ENCODE measurements at places on chromosomes 12 and 14. TPM values are rescaled to one million over a fixed set of nuclear protein-coding genes. Genes with fewer than 3 reads are reported as not detected.
A peak's percentile ranks its signal among the peaks of the same experiment; 100 is the strongest.

DENR gene
- total RNA-seq = 14.1 TPM

INHBC gene
- 102 TPM for total RNA-seq

AKAP3 gene
- total RNA-seq = 1.6 TPM

ADIPOR2 gene
- total RNA-seq = 42.5 TPM

DNA sequence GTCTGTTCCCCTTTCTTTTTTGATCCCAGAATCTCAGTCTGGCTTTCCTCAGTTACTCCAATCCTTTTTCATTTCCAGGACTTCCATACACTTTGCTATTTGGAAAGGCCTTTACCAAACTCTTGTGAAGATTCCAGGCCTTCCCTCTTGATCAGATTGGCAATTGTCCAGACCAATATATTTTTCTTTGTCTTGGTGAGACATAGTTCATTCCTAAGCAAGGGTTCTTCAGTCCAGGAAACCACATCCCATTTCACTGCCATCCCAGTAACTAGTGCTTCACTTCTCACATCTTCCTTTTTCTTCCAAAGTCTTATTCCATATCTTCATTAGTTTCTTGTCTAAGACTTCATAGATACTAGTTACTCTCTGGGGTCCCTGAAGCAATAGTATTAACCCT, 2.1 kb upstream of the PTPRQ start:
- H3K36me3 ChIP-seq = no peaks in the 10 kb centered on the region
- H3K4me1 ChIP-seq = no peaks in the 10 kb centered on the region
- no peak overlapping the region for H3K27ac ChIP-seq
- no peaks in the 10 kb centered on the region for H3K27me3 ChIP-seq
- H3K4me3 ChIP-seq = no peak overlapping the region

DNA sequence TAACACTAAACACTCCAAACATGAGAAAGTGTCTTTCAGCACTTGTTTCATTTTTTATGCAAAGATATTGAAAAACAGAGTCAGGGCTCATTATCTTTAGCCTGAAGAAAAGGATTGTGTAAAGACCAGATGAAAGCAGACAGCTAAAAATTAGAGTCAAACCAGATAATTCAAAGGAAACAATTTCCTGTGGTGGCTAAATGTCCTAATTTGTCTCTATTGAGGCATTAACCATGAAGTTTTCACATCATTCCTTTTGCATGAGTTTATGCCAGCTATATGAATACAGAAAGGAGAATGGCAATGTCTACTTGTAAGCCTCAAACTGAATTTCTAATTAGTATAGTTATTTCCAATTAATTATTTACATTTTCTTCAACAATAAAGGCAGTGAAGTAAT, 338.5 kb downstream of the FSCB start:
- H3K4me1 ChIP-seq = peaks cover 5% of the 10 kb centered on the region
- no peak for DNase-seq
- no peak overlapping the region for H3K27ac ChIP-seq

- no peaks in the 10 kb centered on the region for H3K4me1 ChIP-seq
- no peak for DNase-seq
- H3K4me3 ChIP-seq = no peak overlapping the region
Measured at GRCh38 chr12:114917953-114918352, 234.0 kb upstream of the TBX3 start.

DNA sequence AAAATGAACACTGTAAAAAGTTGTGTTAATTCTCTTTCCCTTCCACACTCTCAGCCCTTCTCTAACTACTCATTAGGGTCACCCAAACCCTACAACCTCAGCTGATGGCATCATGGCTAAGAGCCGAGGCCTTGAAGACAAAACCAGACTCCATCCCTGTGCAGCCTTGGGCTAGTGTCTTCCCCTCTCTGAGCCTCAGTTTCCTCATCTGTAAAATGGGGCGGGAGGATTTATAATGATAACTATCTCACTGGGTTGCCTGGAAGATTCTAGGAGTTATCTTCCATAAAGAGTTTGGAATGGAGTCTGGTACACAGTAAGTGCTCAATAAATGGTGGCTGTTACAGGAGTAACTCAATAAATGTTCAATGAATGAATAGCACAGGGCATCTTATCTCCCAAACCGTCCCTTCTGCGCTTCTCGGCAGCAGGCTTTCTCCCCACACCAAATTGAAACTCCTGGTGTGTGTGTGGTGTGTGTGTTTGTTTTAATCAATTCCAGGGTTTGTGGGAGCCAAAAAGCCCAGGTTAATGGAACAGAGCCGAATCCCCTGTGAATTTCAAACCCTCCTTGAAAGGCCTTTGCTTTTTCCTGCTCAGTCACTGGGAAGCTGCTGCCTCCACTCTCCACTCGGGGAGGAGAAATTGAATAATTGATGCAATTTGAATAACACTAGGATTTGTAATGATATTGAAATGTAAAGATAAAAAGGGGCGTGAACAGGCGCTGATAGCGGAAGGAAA, 61.2 kb upstream of the FAM222A start:
- H3K27me3 ChIP-seq = no peaks in the 10 kb centered on the region
- H3K36me3 ChIP-seq = no peaks in the 10 kb centered on the region
- H3K27ac ChIP-seq = no peak overlapping the region
- no peak for DNase-seq
- H3K4me3 ChIP-seq = no peak overlapping the region
- H3K4me1 ChIP-seq = no peaks in the 10 kb centered on the region

- H3K27ac ChIP-seq = peak overlapping the region; percentile 48
- DNase-seq = no peak
- no peak overlapping the region for H3K4me3 ChIP-seq
- H3K36me3 ChIP-seq = no peaks in the 10 kb centered on the region
Measured at GRCh38 chr14:72545411-72546311, 348.2 kb downstream of the DPF3 start.

GRCh38 chr14:32967421-32967820, 28.7 kb downstream of the NPAS3 start:
- H3K36me3 ChIP-seq = no peaks in the 10 kb centered on the region
- no peak overlapping the region for H3K4me3 ChIP-seq
- no peaks in the 10 kb centered on the region for H3K27me3 ChIP-seq
- no peaks in the 10 kb centered on the region for H3K4me1 ChIP-seq
- DNase-seq = no peak
- no peak overlapping the region for H3K27ac ChIP-seq

DNA sequence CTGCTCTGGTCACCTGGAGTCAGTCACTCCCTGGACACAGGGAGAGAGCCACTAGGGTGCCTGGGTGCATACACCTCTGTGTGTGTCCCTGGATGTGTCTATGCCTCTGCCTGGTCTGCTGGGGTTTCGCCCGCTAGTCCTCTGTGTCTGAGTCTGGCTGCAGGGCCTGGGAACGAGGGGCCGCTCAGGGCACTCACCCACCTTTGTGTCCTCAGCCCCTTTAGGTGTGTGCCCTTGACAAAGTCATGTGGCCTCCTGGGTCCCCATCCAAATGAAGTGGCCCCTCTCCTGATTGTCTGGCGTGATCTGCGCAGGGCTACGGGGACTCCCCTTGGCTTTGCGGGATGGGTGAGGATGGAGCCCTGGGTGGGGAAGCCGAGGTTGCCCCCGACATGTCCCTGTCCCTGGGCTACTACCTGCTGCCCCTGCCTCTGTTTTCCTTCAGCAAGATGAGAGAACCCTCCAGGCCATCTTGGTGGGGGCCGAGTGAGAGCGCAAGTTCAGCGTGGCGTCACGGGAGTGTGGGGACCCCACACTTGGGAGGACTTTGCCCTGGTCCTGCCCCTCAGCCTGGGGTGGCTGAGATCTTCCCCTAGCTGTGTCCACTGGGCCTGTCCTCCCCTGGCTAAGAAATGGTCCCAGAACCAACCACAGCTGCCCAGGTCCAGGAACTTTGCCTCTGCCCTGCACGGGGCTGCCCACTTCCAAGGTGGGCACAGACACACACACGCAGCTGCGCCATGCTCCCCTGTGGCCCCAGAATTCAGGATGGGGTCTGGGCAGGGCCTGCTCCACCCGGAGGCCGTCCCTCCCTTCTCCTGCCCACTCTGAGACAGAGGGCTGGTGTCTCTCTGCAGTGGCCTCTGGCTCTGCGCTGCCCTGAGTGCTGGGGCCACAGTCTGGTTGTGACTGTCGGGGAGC, 2.7 kb upstream of the AHNAK2 start:
- no peaks in the 10 kb centered on the region for H3K36me3 ChIP-seq
- no peak overlapping the region for H3K4me3 ChIP-seq
- H3K27ac ChIP-seq = peak overlapping the region; percentile 23
- DNase-seq = no peak
- H3K27me3 ChIP-seq = no peaks in the 10 kb centered on the region

GRCh38 chr12:121949648-121950397, 31.4 kb downstream of the CFAP251 start:
- no peaks in the 10 kb centered on the region for H3K4me1 ChIP-seq
- no peaks in the 10 kb centered on the region for H3K27me3 ChIP-seq
- no peak overlapping the region for H3K27ac ChIP-seq

DNA sequence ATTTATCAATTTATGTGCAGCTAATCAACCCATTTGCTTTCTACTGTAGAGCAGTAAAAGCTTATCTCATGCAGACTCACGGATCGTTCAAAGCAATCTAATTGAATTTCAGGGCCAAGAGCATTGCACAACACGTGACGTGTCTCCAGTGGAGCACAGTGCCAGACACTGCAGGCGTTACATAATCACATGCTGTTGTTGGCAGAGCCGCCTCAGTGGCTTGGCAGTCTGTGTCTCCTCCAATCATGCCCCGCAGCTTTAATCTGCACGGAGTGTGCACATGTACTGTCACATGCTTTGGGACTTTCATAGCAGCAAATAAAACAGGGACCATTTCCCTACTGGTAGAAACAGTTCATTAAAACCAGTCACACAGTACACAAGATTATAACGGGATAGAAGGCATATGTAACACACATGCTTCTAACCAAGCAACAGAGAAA, 309.3 kb downstream of the ITPR2 start:
- no peaks in the 10 kb centered on the region for H3K4me1 ChIP-seq
- H3K4me3 ChIP-seq = no peak overlapping the region
- peak overlapping the region; percentile 94 for H3K27ac ChIP-seq
- H3K36me3 ChIP-seq = peaks cover 12% of the 10 kb centered on the region

GRCh38 chr12:101795786-101796185, 35.0 kb downstream of the GNPTAB start:
- H3K27ac ChIP-seq = no peak overlapping the region
- no peaks in the 10 kb centered on the region for H3K4me1 ChIP-seq
- H3K36me3 ChIP-seq = no peaks in the 10 kb centered on the region
- no peaks in the 10 kb centered on the region for H3K27me3 ChIP-seq

GRCh38 chr12:64696080-64696741, 63.0 kb downstream of the GNS start:
- no peak overlapping the region for H3K27ac ChIP-seq
- H3K4me3 ChIP-seq = no peak overlapping the region
- DNase-seq = no peak
- no peaks in the 10 kb centered on the region for H3K4me1 ChIP-seq
- H3K27me3 ChIP-seq = no peaks in the 10 kb centered on the region

GRCh38 chr14:34496679-34497513, 34.9 kb upstream of the SPTSSA start:
- no peaks in the 10 kb centered on the region for H3K4me1 ChIP-seq
- no peak overlapping the region for H3K4me3 ChIP-seq
- H3K27ac ChIP-seq = peak overlapping the region; percentile 50
- H3K36me3 ChIP-seq = no peaks in the 10 kb centered on the region
- no peaks in the 10 kb centered on the region for H3K27me3 ChIP-seq
